Sigmoid colon (tissue), 7 donors: ENCODE measurements at places on chromosomes 2 and 18.

- peaks cover 12% of the 10 kb centered on the region for H3K4me1 ChIP-seq
- H3K27ac ChIP-seq, result peak overlapping the region; percentile 44
- no peak overlapping the region for H3K4me3 ChIP-seq
- no peaks in the 10 kb centered on the region for H3K36me3 ChIP-seq
Observed at GRCh38 chr2:174959787-174960186, 45.4 kb downstream of the CHN1 start.

DNA sequence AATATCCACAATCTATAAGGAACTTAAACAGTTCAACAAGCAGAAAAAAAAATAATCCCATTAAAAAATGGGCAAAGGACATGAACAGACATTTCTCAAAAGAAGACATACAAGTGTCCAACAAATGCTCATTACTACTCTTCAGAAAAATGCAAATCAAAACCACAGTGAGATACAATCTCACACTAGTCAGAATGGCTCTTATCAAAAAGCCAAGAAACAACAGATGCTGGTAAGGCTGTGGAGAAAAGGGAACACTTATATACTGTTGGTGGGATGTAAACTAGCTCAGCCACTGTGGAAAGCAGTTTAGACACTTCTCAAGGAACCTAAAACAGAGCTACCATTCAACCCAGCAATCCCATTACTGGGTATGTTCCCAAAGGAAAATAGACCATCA, 7.2 kb upstream of the CRYGB start:
- H3K4me3 ChIP-seq, result no peak overlapping the region
- H3K27ac ChIP-seq, result no peak overlapping the region

GRCh38 chr18:76113101-76113500, 381.9 kb downstream of the ZNF516 start:
- H3K27ac ChIP-seq, result no peak overlapping the region
- no peaks in the 10 kb centered on the region for H3K27me3 ChIP-seq
- DNase-seq, result no peak
- no peaks in the 10 kb centered on the region for H3K36me3 ChIP-seq
- H3K4me1 ChIP-seq, result no peaks in the 10 kb centered on the region

- DNase-seq, result no peak
- no peaks in the 10 kb centered on the region for H3K27me3 ChIP-seq
- no peaks in the 10 kb centered on the region for H3K4me1 ChIP-seq
- no peaks in the 10 kb centered on the region for H3K36me3 ChIP-seq
- no peak overlapping the region for H3K27ac ChIP-seq
Observed at GRCh38 chr2:10163498-10164486, 41.3 kb downstream of the RRM2 start.

DNA sequence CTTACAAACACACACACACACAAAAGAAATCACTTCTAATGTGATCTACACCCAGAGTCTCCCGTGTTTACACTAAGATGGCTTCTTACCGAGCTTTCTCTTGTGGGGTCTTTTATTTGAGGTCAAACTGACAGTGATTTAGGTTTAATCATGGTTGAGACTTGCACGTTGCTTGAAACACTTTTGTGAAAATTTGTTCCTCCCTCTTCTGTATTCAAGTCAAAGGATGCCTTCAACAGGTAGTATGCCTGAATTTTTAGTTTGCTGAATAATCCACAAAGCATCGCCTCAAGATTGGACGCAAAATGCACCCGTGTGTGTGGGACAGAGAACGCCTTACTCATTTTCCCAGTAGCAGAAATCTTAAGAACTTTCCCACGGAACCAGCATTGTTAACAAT, 4.0 kb upstream of the ZNF516 start:
- no peak for DNase-seq
- H3K36me3 ChIP-seq, result no peaks in the 10 kb centered on the region
- no peak overlapping the region for H3K4me3 ChIP-seq
- H3K4me1 ChIP-seq, result peaks cover 6% of the 10 kb centered on the region
- no peak overlapping the region for H3K27ac ChIP-seq
